ENCODE measurements at places on chromosomes 7 and 10. TPM values are rescaled to one million over a fixed set of nuclear protein-coding genes. Genes with fewer than 3 reads are reported as not detected.
A peak's percentile ranks its signal among the peaks of the same experiment; 100 is the strongest.

The ANXA8 gene
- 0.30 TPM for polyA plus RNA-seq

The HSPA12A gene
- 3.1 TPM for polyA plus RNA-seq

- DNase-seq, result no peak
These were observed 2.2 kb downstream of the KMT2E start for GRCh38 chr7:105016068-105016708.

- DNase-seq, result no peak
These were observed 155.9 kb downstream of the SEC23IP start for GRCh38 chr10:120048391-120048790.

The NYAP1 gene
- 1.9 TPM for polyA plus RNA-seq

The PDE1C gene
- 0.11 TPM for polyA plus RNA-seq

DNA sequence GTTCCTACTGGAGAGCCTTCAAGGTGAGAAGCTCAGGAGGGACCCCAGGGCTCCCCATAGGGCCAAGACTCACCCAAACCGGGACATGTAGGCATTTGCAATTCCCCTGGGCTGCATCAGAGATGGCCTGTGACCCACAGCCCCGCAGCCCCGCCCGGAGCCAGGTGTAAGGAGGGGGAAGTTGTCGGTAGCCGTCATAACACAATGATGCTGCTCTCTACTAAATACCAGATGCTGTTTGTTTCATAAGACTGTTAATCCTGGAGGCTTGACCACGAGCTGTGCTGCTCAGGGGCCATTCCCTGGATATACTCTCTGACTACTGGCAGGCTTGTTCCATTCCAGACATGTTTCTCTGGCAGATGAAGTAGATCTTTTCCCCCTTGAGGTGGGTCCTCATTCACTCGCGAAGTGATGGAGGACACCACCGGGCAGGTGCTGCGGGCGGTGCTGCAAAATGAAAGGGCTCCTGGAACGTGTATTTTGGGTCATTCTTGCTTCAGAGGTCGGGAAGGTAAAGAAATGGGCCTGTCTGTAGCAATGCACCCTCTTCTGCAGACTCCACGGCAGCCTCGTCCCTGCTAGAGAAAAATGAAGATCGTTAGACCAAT lies 61.1 kb downstream of the MKI67 start:
- DNase-seq, result no peak

The GALNT17 gene
- polyA plus RNA-seq, result 37.7 TPM

DNA sequence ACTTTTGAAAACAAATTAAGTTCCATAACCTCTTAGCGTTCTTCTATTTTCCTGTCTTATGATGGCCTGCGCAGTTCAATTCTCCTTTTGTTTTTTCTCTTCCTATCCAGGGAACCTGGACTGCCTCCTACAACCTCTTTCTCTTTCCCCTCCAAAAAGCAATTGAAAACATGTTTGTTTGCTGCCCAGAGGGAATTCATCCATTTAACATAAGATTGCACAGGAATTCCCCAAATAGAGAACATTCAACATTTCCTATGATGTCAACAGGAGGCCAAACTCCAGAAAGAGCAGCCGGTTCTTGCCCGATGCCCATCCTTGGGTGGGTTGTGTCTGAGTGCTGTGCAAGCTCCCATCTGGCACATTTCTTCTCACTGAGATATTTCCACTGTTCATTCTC lies 94.2 kb upstream of the NRP1 start:
- DNase-seq, result no peak

DNA sequence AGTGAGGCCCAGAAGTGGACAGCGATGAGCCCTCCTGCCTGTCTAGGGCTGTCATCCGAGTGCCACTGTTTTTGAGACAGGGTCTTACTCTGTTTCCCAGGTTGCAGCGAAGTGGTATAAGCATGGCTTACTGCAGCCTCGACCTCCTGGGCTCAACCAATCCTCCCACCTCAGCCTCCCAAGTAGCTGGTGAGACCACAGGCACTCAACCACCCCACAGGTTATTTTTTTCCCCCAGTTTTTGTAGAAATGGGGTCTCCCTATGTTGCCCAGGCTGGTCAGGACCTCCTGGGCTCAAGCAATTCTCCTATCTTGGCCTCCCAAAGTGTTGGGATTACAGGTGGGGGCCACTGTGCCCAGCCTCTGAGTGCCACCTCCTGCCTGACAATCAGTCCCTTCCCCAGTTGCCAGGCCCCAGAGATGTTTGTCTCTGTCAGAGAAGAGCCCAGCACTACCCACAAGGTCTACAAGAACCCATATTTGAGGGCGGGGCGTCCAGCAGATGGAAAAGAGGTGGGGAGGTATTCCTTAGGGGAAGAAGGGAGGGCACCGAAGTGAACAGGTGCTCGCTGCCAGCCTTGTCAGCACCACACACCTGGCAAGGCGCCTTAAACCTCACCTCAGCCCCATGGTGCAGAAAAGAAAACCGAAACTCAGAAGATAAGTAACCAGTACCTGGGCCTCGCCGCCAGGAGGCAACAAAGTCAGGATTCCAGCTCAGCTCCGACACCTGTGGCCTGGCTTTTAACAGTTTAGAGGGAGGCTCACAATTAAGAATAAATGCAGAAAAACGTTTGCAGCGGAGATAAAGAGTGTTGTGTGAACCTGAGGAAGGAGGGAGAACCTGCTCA lies 77.4 kb upstream of the ANLN start:
- DNase-seq, result peak; percentile 65

GRCh38 chr10:22736134-22736533 lies 21.8 kb upstream of the PIP4K2A start:
- DNase-seq, result no peak

The NUTM2B gene
- 0.27 TPM for polyA plus RNA-seq

The SOSTDC1 gene
- polyA plus RNA-seq, result 0.35 TPM

GRCh38 chr10:99370993-99371392 lies 41.8 kb downstream of the CNNM1 start:
- no peak for DNase-seq

DNA sequence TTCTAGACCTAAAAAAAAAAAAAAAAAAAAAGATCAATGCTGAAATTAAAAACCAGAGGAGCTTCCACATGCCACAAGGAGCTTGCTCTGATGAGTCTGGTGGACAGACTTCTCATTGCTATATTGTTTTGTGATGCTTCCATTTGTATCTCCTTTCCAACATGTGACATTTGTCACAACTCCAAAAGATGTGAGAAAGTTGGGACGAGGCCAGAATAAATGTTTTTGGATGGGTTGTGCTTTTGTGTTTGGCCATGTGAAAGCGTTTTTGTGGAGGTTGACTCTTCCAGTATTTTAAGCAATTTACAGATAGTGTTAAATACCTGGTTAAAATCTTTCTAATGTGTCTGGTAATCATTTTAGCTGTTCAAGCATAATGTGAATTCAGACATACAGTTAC lies 280.1 kb downstream of the SKAP2 start:
- DNase-seq, result no peak

GRCh38 chr10:43219848-43220247 lies 47.0 kb downstream of the RASGEF1A start:
- no peak for DNase-seq

The SYT15B gene
- polyA plus RNA-seq, result 0.13 TPM

GRCh38 chr10:43254881-43255633 lies 11.8 kb downstream of the RASGEF1A start:
- no peak for DNase-seq

The COL1A2 gene
- 45.2 TPM for polyA plus RNA-seq

- no peak for DNase-seq
These were observed 528.5 kb upstream of the MGMT start for GRCh38 chr10:128938558-128938957.

The DBNL gene
- 63.1 TPM for polyA plus RNA-seq

DNA sequence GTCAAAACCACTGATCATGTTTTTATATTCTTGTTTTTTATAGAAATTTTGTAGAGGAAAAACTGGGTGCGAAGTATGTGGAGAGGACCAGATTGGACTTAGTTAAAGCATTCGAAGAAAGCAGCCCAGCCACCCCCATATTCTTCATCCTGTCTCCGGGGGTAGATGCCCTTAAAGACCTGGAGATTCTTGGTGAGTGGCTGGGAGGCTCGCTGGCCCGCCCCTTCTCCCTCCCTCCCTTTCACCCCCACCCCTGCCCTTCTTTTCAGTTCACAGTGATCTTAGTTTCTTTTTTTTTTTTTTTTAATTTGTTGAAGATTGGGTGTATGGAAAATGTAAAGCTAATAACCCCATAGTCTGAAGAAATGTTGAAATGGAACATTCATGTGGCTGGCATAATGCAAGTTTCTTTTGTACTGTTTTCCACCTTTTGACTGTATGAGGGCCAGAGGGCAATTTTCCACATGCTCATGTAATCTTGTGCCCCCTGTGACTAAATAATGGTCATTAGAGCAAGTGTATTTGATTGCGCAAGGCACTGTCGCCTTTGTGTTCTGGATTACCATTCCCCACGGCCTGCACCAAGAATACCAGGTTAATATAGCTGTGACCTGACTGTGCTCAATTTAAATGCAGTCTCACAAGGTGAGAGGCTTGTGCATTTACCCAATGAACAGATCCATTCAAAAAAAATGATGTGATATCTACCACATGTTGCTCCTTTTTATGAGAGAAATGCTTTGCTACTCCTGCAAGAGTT lies 77.7 kb downstream of the CDCA7L start:
- no peak for DNase-seq

DNA sequence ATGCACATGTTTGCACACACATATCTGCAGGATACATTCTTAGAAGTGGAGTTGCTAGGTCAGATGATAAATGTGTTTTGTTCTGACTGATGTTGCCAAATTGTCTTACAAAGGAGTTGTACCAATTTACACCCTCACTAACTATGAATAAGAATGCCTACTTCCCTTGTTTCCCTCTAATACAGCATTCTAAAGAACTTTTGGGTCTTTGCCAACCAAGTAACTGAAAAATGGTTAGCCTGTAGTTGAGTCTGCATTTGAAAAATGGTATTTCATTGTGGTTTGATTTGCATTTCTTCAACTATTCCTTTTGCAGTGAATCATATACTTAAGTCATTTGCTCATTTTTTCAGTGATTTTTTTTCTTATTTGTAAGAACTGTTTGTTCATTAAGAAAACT lies 48.4 kb downstream of the TMEM26 start:
- DNase-seq, result no peak

DNA sequence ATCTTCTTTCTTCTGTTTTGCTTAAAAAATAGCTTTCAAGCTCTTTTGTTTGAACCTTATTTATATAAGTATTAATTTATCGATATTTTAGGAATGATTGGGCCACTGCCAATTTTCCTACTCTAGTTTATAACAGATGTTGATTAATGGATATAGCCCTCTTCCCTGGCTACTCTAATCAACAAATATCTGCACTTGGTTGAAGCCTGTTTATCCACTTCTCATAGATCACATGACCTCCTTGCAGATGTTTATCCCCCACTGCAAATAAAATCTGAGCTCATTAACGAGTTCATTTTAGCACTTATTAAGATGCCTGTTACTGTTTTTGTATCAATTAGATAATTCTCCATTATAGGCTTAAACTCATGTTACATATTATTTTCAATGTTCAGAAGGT lies 715.3 kb downstream of the CNTNAP2 start:
- DNase-seq, result no peak

The HIP1 gene
- 51.8 TPM for polyA plus RNA-seq

The SPDYE3 gene
- polyA plus RNA-seq, result not detected

GRCh38 chr10:97553575-97554031 lies 19.0 kb upstream of the ANKRD2 start:
- DNase-seq, result peak; percentile 81

DNA sequence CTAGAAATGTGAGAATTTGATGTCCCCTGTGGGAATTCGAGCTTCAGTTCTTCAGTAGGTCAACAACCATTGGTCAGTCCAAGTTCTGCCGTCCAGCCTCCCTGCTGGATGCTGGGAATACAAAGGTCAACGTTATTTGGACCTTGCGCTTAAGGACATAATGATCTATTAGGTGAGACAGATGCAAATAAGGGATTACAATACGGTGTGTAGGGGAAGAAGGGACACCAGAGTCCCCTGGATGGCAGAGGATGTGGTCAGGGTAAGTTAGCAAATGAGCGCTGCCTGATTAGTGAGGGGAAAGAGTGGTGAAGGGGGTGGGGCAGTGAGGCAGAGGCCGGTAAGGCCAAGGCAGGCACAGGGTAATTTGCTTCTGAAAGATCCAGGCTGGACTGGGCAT lies 16.2 kb downstream of the CCNY start:
- no peak for DNase-seq

The FAM53B gene
- polyA plus RNA-seq, result 5.3 TPM

GRCh38 chr7:151309311-151309710 lies 32.3 kb upstream of the NUB1 start:
- DNase-seq, result no peak

GRCh38 chr7:112202816-112203215 lies 3.4 kb downstream of the DOCK4 start:
- no peak for DNase-seq

- DNase-seq, result no peak
These were observed 216.4 kb downstream of the CRPPA start for GRCh38 chr7:16204953-16205352.

DNA sequence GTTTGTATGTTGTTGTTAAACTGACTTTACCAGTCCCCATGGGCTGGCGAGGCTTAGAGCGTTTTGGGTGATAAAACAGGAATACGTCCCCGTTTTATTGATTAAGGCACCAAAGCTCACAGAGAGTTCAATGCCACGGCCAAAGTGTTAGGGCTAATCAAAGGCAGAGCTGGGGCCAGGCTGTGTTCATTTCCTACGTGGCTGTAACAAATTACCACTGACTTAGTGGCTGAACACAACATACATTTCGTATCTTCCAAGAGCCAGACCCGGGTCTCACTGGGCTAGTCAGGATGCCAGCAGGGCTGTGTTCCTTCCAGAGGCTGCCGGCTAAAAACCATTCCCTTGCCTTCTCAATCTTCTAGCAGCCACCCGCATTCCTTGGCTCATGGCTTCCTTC lies 94.4 kb upstream of the HABP2 start:
- no peak for DNase-seq

The TMEM176B gene
- polyA plus RNA-seq, result 2.2 TPM

The ABCC2 gene
- polyA plus RNA-seq, result 0.74 TPM

- DNase-seq, result no peak
These were observed 162.9 kb downstream of the BAMBI start for GRCh38 chr10:28840202-28840601.

Data from H1 (cell line).